ENCODE measurements at places on chromosomes 1 and 21.

DNA sequence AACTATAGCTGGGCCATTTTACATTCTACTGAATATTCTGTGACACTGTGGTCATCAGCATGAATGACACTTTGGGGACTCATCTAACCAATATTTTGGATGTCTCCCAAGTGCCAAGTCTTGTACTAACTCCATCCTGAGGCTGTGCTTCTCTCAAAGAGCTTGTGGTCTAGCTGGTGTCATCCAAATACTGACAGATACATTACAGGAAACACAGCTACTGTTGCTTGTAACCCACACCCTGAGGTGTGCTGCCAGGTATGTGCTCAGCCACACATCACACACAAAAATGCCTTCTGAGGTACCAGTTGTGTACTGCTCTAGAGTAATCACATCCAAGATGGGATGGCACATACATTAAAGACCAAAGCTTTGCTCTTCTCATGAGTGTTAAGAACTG lies 81.6 kb downstream of the ST6GALNAC5 start:
- DNase-seq = no peak

DNA sequence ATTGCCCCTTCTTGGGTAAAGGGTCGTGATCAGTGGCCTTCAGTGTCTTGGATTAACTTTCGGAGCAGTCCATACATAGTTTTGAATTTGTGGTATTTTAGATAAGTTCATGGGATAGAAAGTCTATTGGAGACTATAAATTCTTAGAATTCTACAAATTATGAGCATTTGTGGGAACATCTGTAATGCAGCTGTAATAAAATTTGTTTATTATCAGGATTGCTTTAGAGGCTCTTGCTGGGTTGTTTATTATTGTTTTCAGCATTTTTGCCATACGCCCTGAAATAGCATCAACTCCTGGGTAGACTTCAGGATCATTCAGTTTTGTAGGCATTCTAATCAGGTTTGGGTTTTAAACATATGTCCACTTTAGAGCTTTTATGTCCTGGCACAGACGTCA lies 16.1 kb downstream of the LAMC1 start:
- no peak for DNase-seq

DNA sequence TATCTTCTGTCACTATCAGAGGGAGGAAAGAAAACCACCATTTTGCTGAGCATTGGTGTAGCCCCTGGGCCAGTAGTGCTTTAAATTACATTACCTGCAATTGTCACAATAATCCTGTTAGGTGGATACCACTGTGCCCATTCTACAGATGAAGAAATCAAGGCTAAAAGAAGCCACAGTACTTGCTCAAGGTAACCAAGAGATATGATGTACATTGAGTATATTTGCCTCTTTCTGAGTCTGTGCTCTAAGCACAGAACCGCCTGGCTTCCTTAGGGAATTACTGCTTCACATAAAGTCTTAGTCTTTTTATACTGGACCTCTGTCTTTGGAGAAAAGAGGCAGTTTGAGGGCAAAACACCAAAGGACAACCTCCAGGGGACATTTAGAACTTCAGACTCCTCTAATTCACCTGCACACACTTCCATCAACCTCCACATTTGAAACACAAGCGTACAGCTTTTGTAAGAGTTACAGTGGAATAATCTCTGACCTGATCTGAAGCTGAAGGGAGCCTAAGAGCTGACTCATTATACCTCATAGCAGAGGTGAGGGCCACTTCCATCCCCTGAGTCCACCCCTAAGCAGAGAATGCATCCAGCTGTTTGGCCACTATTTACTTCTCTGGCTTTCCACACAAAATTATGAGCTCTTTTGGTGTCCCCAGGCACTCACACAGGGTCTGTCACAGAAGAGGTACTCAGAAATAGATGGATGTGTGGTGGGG lies 61.8 kb downstream of the PLPP3 start:
- no peak for DNase-seq

- no peak for DNase-seq
These were observed 14.7 kb downstream of the S100A10 start for GRCh38 chr1:151978922-151979321.

- DNase-seq = no peak
These were observed 350.9 kb upstream of the ADGRL2 start for GRCh38 chr1:81449786-81450185.

DNA sequence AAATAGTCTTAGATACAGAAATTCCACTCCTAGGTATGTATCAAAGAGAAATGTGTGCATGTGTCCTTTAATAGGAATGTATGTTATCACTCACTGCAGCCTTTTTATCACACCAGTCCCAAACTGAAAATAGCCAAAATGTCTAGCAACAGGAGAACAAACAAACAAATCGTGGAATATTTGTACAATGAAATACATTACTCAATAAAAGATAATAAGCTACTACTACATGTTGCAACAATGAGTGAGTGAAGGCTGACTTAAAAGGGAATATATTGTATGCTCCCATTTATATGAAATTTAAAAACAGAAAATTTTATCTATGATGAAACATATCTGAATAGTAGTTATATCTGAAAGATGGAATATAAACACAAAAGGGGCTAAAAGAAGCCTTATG lies 212.1 kb upstream of the PLD5 start:
- DNase-seq = no peak

GRCh38 chr1:214006845-214007244 lies 19.1 kb downstream of the PROX1 start:
- DNase-seq = no peak

DNA sequence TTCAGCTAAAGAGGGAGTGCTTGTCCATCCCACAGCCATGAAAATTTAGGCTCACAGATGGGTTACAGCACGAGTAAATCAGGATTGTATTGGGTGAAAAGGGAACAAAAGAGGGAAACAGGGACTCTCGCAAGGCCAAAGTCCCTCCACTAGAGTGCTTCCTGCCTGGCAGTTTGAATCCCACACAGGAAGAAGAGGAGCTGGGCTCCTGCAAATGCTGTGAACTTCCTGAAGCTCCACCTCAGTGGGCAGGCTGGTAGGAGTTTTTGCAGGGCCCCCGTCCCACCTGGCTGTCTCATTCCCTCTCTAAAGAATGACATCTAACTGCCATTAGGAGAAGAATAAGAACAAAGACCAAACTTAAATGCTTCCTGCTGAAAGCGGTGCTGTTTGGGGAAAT lies 712.0 kb upstream of the PRMT6 start:
- no peak for DNase-seq

- no peak for DNase-seq
These were observed 56.7 kb downstream of the MRPS6 start for GRCh38 chr21:34129901-34130715.

DNA sequence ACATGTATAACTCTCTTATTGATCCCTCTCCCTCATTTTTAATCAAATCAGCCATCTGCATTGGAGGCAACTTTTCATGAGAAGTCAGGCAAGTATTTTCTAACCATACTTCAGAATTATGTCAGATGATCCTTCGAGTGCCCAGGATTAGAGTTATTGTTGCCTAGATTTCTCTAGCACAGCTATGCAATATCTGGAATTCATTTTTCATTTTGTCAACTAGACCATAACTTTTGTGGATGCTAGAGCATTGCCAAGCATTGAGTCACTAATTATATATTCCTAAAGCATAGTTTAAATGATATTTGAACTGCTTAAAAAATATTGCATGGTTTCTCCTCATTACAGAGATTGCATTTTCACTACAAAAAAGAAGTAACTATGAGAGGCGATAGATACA lies 21.2 kb downstream of the HFM1 start:
- DNase-seq = no peak

GRCh38 chr1:203497269-203497777 lies 3.4 kb downstream of the OPTC start:
- DNase-seq = no peak

DNA sequence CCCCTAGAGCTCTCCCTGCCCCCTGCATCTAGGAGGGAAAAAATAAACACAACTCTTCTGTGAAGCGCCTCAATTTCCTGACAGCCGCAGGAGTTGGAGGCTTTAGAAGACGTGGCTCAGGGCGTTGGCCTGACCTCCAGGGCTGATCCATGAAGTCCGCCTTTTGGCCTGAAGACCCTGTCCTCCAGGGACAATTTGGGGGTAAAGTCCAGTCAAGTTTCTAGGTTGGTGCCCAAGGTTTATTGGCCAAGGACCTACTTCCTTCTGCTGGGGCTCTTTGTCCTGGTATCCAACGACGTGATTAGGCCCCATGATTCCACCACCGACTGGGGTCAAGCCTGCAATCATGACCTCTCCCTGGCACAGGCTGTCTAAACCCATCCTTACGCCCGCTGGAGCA lies 54.9 kb downstream of the PTPRF start:
- DNase-seq = no peak

DNA sequence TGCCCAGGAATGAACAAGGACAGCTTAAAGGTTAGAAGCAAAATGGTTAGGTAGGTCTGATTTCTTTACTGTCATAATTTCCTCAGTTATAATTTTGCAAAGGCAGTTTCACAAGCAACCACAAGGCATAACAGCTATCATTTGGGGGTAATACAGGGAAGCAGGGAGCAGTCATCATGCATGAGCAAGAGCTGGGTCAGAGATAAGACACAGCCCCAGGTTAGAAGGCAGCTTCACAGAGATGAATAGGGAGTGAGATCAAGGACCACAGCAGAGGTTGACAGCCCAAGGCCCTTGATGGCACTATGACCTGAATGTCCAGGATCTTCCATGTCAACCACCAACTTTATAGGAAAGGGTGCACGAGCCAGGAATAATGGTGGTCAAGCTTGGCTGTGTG lies 9.0 kb upstream of the CSRP1 start:
- DNase-seq = no peak

DNA sequence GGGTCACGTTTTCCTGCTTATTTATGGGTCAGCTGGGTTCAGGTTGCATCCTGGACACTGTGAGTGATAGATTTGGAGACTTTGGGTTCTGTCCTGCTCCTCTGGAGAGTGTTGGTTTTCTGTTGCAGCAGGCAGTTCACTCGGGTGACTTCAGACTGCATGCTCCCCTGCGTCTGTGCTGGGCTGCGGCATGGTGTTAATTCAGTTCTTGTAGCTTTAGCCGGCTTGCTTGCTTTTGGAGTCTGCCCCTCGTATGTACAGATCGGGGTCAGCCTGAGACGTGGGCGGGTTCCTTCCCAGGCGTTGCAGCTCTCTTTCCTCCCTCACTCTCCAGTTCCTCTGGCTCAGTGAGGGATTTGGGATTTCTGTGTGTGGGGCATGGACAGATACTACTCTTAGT lies 38.0 kb downstream of the PCNT start:
- no peak for DNase-seq

- DNase-seq = no peak
These were observed 40.8 kb downstream of the MIS18A start for GRCh38 chr21:32238063-32238462.

DNA sequence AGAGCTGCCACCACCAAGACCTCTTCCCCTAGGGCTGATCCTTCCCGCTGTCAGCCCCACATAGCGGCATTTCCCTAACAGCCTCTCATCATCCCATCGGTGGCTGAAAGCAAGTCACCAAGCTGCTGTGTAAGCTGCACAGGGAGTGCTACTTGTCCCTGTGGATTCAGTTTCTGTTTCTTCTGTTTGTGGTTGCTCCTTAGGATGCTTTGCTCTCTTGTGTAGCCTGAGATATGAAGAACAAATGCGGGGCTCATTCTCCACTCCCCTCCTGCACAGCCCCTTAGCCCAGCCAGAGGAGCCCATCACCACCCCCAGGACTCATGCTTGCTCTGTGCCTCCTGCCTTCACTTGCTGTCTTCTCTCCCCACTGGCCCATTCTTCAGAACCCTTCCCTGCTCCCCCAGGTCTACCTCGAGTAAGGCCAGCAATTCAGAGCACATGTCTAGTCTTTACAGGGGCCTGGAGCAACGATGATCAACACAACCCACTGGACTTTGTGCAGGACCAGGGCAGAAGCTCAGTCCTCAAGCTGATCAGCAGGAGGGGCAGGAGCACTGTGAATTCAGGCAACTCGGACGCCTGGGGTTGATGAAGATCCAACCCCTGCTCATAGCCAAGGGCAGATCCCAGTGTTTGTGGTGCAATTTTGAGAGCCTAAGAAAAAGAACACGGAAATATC lies 82.6 kb upstream of the GALNT2 start:
- DNase-seq = no peak

- DNase-seq = peak; percentile 36
These were observed 2.6 kb downstream of the ZBTB48 start for GRCh38 chr1:6582370-6582769.

GRCh38 chr1:178645157-178645807 lies 79.8 kb upstream of the RALGPS2 start:
- DNase-seq = no peak

GRCh38 chr1:65832296-65832695 lies 39.6 kb downstream of the PDE4B start:
- DNase-seq = no peak

GRCh38 chr1:177645491-177646190 lies 324.2 kb downstream of the SEC16B start:
- DNase-seq = no peak

GRCh38 chr1:23867895-23868556 lies at the start of gene FUCA1:
Gene FUCA1, minus strand, starts transcription at chr1:23868290. Its CDS starts 4 bp downstream, at chr1:23868286.
- peak; percentile 95 for DNase-seq

- DNase-seq = no peak
These were observed 927.5 kb downstream of the ADGRL2 start for GRCh38 chr1:82728206-82728605.

GRCh38 chr1:114126261-114127095 lies 27.2 kb downstream of the SYT6 start:
- DNase-seq = no peak

DNA sequence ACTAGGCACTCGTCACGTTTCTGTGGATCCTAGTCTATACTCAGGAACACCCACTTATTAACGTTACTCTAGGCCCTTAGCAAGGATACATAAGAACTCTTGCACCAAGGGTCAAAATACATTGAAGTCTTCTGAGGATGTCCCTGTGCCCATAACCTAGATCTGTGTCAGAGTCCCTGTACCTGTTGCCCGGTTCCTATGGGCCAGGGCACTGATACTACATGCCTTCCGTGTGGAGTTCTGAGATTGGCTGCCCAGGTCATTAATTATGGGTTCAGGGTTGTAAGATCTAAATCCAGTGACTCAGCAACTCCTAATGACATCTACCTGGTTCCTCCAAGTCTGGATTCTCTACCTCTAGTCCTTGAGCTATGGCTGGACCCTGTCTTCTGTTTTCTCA lies 69.5 kb downstream of the GPR137B start:
- DNase-seq = no peak

DNA sequence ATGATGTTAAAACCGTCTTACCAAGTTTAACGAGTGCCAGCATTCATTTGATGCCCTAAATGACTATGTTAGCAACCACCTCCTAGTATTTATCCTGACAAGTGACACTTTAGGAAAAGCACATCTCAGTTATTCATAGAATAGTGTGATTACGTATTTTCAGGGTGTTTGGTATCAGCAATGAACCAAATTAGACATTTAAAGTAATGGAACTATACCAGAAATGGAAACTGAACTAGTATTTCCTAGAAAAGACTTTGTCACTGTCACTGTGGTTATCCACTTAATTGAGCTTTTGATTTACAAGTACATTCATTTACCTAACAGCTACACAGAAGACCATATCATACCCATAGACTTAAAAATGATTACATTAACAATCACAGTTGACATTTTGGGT lies 3.6 kb upstream of the IL12RB2 start:
- no peak for DNase-seq

Data from SW480 (cell line).